ENCODE measurements at places on chromosomes 6 and 20.

GRCh38 chr6:54072635-54073313 lies 38.5 kb upstream of the MLIP start:
- no peaks in the 10 kb centered on the region for H3K4me1 ChIP-seq
- no peaks in the 10 kb centered on the region for H3K36me3 ChIP-seq
- H3K4me3 ChIP-seq: no peak overlapping the region
- DNase-seq: no peak
- no peaks in the 10 kb centered on the region for H3K27me3 ChIP-seq

DNA sequence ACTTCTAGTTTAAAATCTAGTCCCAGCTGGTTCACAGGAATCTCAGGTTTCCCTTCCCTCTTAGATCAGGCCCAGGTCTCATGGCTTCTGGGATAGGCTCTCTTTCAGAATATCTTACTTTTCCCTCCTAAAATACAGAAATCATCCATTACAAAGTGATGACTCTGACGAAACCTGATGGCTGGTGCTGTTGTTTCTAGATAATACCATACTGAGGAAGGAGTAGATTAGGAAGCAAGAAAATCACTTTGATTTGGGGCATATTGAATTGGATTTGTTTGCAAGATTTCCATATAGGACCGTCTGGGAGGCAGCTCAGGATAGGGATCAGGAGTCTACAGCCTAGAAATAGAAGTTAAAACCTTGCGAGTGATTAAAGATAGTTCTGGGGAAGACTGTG lies 3.6 kb downstream of the ZKSCAN3 start:
- peaks cover 31% of the 10 kb centered on the region for H3K4me1 ChIP-seq
- no peak for DNase-seq
- H3K27ac ChIP-seq: no peak overlapping the region
- H3K27me3 ChIP-seq: peaks cover 4% of the 10 kb centered on the region

- peaks cover 12% of the 10 kb centered on the region for H3K4me1 ChIP-seq
- H3K27ac ChIP-seq: peak overlapping the region; percentile 58
- H3K36me3 ChIP-seq: no peaks in the 10 kb centered on the region
- DNase-seq: no peak
- H3K27me3 ChIP-seq: peaks cover 2% of the 10 kb centered on the region
These were observed 222.6 kb upstream of the MARCKS start for GRCh38 chr6:113634352-113635163.

- no peak overlapping the region for H3K4me3 ChIP-seq
- no peaks in the 10 kb centered on the region for H3K4me1 ChIP-seq
- no peaks in the 10 kb centered on the region for H3K36me3 ChIP-seq
- peaks cover 2% of the 10 kb centered on the region for H3K27me3 ChIP-seq
These were observed 189.1 kb downstream of the BMP2 start for GRCh38 chr20:6956574-6956973.

GRCh38 chr6:12557765-12558164 lies 158.8 kb upstream of the PHACTR1 start:
- DNase-seq: no peak
- peaks cover 5% of the 10 kb centered on the region for H3K27me3 ChIP-seq
- peaks cover 8% of the 10 kb centered on the region for H3K36me3 ChIP-seq
- peaks cover 11% of the 10 kb centered on the region for H3K4me1 ChIP-seq

DNA sequence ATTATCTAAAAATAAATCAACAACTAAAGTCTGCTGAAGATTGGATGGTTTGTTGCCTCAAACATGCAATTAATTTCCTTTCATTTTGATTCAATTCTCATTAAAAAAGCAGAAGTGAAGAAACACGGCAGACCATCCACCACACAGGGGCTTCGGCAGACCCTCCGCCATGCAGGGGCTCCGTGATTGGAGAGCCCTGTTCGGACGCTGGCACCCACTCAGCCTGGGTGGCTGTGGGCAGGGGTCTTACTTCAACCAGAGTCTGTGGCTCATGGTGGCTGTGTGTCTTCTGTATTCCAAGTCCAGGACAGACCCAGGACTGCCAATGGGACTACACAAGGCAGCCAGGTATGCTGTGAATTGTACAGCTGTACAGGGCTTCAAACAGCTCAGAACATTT lies 86.9 kb upstream of the FRMD1 start:
- peaks cover 3% of the 10 kb centered on the region for H3K36me3 ChIP-seq
- peaks cover 5% of the 10 kb centered on the region for H3K27me3 ChIP-seq
- peaks cover 4% of the 10 kb centered on the region for H3K4me1 ChIP-seq
- no peak overlapping the region for H3K27ac ChIP-seq

- H3K4me1 ChIP-seq: no peaks in the 10 kb centered on the region
- peaks cover 2% of the 10 kb centered on the region for H3K27me3 ChIP-seq
- no peak overlapping the region for H3K27ac ChIP-seq
- H3K4me3 ChIP-seq: no peak overlapping the region
These were observed 19.6 kb downstream of the TTPAL start for GRCh38 chr20:44495257-44495656.

Data from endothelial cell (in vitro differentiated cells).